T-helper 1 cell (primary cell): ENCODE measurements at places on chromosomes 1 and 21.

DNA sequence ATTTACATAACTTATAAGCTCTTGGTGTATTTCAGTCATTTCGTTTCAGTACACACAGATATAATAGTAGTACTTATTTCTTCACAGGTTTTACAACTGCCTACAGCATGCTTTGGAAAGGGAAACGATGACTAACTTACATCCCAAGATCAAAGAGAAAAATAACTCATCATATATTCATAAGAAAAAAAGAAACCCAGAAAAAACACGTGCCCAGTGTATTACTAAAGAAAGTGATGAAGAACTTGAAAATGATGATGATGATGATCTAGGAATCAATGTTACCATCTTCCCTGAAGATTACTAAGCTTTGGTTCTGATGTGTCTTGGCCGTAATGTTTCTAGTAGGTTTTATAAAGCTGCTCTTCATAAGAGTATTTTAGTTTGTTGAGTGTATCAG, 30.9 kb downstream of the TYW3 start:
- no peak for DNase-seq

DNA sequence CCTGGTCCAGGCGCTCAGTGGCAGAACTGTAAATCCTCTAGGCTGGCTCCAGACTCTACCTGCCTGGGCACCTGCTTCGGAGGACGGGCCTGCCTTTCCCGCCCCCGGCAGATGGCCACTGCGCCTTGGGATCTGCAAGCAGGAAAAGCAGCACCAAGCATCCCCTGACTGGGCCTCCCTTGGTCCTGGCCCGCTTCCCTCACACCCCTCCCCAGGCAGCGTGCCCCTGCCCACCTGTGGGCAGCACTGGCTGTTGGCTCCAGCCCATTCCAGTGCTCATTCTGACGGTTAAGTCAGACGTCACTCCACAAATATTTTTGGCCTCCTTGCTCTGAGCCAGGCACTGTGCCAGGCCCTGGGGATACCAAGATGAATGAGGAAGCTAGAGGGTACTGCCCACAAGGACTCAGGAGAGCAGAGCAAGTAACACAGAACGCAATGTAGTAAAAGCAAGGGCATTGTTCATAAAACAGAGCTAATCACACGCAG, 22.0 kb upstream of the BLACAT1 start:
- DNase-seq: no peak

DNA sequence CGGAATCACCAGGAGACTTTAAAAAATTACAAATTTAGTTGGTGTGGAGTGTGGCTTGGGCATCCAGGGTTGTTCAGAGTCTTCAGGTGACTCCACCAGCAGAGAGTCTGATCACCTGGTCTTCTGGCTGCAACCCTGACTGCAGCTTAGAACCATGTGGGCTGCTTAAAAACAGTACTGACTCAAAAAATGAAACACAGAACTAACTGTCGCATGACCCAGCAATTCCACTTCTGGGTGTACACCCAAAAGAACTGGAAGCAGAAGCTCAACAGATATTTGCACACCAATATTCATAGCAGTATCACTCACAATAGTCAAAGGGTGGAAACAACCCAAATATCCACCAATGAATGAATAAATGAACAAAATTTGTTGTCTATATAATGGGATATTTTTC, 17.3 kb downstream of the TLR5 start:
- DNase-seq: no peak

DNA sequence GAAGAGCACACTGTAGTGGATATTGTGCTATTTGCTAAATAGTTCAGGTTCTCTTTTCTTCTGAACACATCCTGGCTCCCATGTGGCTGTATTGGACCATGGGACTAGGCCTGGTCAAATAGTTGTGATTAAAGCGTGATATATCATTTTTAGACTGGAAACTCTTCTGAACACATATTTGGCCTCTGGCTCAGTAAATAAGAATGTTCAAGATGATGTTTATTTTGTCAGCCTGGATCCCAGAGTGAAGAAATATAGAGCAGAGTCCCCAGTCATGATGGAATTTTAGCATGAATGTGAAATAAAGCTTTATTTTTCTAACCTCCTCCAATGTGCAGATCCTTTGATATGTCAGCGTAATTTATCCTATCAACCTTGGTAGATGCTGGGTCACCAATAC, 542.6 kb downstream of the ADGRL2 start:
- DNase-seq: no peak

- DNase-seq: no peak
These were observed 59.1 kb downstream of the ACOT7 start for GRCh38 chr1:6334261-6334993.

DNA sequence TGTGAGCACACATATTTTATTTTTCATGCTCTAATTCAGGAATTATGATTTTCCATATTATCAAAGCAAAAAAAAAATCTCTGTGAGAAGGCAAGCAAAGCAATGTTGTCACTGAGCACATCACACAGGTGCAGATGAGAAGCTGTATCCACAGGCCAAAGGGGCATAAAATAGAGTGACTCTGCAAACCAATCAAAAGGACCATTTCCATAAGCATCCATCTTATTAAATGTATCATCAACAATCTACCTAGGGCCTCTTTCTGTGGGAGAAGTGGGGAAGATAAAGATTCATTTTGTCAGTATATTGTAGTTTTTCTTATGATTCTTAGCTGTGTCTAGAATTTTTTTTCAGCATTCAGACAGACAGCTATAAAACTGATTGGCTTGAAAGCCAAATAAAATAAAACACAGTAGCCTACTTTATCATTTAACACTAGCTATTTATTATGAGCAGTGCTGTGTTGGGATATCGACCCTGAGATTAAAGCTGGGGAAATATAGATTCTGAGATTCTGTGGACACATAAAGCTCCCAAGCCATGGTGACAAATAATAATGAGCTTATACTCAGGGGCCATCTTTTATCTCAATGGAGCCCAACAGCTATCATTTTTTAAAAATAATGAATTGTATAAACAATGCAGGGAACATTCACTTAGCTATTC, 90.3 kb downstream of the LPAR3 start:
- no peak for DNase-seq

DNA sequence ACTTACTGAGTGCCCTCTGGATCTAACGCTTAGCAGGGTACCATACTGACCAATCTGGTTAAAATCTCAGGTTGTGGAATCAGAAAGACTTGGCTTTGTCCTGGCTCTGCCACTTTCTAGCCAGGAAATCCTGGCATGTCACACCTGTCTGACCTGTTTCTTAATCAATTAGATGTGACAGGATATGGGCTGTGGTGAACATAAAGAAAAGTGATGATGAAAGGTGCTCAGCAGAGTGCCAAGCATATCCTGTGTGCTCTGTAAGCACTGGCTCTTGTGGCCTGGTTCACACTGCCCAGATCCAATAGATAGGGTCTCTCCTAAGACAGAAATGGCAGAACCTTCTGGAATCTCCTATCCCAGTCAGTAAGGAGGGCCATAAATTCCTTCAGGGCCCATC, 53.9 kb downstream of the PHC2 start:
- no peak for DNase-seq

DNA sequence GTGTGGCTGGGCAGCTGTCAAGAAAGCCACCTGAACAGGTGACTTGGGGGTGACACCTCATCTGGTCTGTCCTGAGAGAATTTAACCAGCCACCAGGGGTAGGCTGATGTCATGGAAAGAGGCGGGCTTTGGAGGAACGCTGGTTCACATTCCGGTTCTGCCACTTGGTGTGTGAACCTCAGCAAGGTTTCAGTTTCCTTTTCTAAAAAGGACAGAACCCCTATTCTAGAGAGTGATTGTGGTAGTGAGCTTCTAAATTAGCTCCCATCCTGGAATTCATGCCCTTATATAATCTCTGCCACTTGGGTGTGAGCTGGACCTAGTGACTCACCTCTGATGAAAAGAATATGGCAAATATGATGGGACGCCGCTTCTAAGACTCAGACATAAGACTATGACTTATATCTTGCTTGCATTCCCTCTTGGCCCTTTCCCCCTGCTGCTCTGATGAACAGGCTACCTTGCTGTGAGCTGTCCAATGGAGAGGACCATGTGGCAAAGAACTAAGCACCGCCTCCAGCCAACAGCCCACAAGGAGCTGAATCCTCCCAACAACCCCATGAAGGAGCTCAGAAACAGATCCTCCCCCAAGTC, 332.1 kb downstream of the RRAGC start:
- peak; percentile 25 for DNase-seq

DNA sequence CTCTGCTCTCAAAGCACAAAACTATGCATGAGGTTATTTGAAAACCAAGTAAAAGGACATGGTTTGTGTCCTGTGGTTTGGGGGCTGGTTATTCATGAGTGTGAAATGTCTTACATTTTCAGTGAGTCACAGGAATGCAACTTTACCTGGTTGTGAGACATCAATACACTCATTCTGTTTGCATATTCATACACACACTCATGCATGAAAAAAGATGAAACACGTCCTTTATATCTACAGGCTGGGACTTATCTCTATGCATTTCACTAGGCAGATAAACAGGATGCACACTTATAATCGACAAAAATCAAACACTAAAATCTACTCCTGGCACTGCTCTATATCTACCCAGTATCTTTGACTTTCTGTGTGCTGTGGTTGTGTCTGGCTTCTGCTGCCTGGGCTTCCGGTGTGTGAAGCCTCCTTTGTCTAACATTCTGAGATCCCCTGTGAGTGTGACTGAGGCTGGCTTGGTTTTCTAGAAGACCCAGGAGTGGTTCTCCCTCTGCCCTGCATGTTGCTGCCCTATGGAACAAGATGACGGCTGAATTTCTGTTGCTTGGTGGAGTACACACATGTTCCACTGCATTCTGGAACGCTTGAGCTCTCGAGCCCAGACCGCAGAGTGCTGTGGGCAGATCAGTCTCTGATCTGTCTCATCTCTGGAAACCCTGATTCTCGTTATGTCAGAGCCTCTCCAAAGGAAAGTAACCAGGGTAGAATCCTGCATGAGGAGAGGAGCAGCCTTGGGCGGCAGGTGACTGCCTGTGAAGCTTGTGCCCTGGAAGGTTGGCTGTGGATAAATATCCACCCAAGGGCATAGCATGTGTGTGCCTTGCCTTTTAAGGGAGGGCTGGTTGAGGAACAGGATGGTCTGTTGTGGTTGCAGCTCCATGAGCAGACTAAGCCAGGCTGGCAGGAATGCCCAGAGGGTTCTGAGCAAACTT, 19.7 kb upstream of the FASLG start:
- peak; percentile 61 for DNase-seq

DNA sequence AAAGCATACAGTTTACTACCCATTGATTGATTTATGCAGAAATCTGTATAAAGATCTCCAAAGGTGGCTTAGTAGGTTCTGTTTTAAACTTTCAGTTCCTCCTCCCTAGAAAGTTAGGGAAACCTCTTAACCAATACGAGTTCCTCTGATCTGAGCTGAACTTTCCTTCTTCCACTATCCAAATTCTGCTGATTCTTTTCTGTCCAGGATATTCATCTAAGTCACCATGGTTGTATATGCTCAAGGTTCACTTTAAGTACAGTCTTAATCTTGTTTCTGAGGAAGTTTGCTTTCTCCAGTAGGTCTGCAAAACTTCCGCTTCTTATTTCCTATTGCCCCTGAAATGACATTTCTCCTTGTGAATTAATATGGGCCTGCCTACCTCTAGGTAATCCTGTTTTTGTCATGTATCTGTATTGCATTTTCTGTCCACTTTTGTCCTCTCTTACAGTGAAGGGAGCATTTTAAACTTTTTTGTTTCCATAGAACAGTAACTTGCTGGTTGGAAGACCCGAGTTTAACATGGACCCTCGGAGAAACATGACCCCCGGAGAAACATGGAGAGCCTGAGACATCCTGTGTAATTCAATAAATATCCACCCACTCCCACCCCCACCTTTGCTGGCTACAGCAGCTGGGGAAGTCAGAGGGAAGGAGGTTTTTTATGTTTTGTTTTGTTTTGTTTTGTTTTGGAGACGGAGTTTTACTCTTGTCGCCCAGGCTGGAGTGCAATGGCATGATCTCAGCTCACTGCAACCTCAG, 16.7 kb upstream of the TUT4 start:
- DNase-seq: no peak

DNA sequence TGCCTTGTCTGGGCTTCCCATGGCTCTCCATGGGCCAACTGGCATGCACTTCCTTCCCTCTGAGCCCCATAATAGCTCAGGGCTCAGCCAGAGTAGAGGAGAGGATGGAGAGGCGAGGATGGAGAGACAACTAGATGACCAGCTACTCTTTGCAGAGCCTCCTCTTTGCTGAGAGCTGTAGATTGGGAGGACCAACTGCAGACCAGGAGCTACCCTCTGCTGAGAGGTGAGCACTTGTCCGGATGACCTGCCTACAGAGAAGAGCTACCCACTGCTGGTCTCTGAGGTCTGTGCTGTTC, 58.0 kb upstream of the ETV3 start:
- no peak for DNase-seq

GRCh38 chr1:160731990-160732389, 7.1 kb upstream of the SLAMF7 start:
- DNase-seq: no peak

- DNase-seq: no peak
These were observed 51.5 kb upstream of the LRIF1 start for GRCh38 chr1:111015222-111015621.

GRCh38 chr1:214551436-214552173, at the start of gene PTPN14:
TSS of gene PTPN14 (minus strand) at chr1:214551602. CDS start at chr1:214464803, 86,799 bp downstream.
- DNase-seq: no peak

DNA sequence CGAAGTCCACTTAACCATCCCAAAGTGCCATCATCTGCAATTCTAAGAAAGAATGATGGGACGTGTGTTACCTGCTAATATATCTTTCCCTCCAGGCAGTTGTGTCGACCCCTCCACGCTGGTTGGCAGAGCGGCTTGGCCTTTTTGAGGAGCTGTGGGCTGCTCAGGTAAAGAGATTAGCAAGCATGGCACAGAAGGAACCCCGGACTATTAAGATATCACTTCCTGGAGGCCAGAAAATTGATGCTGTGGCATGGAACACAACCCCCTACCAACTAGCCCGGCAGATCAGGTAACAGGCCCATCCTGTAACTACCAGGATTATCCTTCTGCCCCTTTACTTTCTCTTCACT, 520 bp downstream of the TARS2 start:
- DNase-seq: no peak

- peak; percentile 37 for DNase-seq
These were observed 5.8 kb downstream of the KIF1B start for GRCh38 chr1:10216090-10216749.

DNA sequence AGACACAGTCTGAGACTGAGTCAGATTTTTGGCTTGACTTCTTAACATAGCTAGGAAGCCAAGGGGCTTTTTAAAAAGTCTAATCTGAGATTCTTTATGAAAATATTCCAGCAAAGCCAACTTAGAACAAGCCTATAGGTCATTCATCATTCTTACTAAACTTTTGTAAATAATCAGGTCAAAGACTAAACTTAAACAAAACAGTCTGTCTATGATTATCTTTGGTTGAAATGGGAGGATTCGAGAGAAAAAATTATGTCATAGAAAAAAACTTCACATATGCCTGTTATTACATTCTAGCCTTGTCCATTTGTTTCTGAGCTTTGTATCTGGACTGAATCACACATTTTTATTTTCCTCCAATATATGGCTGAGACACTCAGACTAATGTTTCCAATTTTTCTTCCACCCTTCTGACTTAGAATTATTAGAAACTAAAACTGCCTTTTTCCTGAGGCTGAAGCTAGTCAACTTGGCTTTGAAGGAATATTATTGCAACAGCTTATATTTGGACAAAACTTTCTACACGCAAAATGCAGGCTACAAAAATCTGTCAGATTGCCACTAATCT, 83.3 kb downstream of the ETS2 start:
- no peak for DNase-seq
